ENCODE measurements at places on chromosomes 2 and 18.

- no peak for DNase-seq
Measured at GRCh38 chr18:37578886-37579513, 13.4 kb upstream of the CELF4 start.

DNA sequence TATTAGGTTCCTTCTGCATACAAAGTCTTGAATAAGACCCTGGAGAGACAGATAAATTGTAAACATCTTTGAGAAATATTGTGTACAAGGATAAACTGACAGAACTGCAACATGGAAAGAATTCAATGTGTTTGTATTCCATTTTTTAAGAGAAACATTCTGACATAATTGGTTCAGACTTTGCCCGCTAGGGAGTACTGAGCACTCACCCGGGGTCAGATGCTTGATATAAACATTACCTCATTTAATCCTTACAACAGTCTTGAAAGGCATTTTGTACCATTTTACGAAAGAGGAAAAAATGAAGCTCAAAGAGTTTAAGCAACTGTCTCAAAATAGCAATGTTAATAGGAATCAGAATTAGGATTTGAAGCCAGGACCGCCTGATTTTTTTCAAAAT lies 416.7 kb upstream of the CRIM1 start:
- DNase-seq: no peak

GRCh38 chr2:127674241-127675209 lies 805 bp downstream of the LIMS2 start:
- no peak for DNase-seq

DNA sequence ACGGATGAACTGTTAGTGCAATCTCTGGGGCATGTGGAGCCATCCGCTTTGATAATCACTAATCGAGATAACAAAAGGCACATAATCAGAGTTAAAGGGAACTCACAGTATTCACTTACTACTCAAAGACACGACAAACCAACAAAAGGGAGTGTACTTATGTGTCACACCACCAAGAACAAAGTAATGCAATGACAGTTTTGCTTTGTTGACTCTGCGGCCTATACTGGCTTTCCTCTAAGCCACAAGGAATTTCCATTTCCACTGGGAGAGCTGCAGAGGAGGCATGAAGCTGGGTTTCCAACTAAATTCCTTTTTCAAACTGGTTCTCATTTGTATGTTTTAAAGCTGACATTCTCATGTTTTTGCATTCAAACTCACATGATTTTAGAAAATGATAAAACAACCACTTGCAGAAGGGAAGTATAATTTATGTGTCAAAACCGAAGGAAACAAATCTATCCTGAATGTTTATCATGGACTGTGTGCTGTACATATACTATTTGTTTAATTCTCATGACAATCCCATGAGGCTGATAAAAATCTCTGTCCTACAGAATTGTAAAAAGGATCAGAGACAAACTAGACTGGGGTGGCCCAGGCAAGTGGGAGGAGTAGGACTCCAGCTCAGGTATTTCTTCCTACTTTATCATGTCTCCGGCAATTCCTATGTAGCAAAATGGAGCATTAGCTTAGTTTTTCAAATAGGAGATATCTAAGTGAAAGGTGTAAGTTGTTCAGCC lies 149.6 kb upstream of the SMAD7 start:
- DNase-seq: no peak

DNA sequence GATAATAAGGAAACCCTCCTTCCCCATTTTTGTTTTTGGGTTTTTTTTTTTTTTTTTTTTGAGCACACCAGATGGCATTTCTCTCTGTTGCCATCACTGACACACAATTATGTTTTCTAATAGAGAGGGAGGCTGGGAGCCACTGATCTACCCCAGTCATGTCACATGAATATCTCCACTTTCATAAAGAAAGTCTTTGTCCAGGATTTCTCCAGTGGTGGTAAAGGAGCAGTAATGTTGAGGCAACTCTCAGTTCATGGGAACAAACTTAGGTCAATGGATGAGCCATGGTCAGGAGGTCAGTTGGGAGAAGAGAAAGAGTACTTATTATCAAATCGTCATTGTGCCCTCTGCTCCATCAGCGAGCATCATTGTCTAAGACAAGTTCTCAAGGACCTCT lies 603.7 kb downstream of the ARHGAP15 start:
- DNase-seq: no peak

DNA sequence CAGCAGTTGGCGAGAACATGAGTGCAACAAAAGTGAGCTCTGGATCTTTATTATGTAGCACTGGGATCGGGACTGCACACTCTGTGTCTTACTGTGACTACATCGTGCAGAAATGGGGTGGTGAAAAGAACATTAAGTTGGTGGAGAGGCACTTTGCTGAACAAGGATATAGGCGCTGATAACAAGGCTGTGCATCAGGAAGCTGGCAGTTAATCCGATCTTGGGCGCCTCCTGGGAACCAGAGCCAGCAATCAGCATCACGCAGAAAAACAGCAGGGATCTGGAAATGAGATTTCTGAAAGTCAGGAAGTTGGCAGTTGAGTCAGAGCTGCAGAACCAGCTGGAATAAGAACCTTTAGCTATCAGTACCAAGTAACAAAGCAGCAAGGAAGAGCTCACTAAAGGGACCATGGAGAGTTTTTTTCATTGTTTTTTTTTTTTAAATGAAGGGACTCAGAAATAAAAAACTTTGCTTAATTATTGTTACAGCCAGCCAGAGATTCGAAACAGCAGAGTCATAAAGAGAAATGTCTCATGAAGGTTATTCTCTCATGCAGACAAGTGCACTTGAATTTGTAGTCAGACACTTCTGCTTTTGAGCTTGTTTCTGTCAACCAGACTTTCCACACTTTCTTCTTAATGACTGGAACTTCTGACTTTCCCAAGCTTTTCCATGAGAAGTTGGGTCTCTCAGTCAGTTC lies 22.8 kb upstream of the MYO3B start:
- DNase-seq: no peak

DNA sequence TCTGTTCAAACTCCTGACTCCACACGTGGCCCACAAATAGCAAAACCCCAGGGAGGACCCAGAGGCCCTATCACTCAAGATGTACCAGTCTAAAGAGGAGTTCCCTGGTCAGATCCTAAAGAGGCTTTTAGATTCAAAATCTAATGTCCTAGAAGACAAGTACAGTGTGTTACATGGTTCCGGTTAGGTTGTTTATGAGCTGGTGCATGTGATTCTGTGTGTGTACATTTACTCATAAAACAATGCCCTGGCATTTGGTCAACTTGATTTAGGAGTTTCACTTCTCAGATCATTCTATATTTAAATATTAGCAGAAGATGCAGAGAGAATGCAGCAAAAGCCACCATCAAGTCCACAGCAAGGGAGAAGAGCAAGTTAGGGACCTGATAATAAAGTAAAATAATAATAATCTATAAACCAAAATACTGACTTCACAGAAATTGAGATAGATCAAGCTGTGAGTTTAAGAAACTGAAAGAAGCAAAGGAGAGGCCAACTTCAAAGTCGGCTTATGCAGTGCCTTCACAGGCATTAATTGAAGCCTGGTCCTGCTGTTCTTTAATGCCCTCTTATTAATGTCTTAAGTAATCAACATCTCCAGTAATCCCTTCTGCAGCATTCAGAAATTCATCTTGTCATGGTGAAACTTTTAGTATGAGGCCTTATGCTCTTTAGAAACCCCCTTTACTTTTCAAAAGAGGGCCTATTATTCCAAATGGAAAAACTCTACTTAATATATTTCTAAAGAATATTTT lies 4.2 kb upstream of the AP1S3 start:
- no peak for DNase-seq

- no peak for DNase-seq
Measured at GRCh38 chr2:152396051-152396511, 61.1 kb downstream of the FMNL2 start.

DNA sequence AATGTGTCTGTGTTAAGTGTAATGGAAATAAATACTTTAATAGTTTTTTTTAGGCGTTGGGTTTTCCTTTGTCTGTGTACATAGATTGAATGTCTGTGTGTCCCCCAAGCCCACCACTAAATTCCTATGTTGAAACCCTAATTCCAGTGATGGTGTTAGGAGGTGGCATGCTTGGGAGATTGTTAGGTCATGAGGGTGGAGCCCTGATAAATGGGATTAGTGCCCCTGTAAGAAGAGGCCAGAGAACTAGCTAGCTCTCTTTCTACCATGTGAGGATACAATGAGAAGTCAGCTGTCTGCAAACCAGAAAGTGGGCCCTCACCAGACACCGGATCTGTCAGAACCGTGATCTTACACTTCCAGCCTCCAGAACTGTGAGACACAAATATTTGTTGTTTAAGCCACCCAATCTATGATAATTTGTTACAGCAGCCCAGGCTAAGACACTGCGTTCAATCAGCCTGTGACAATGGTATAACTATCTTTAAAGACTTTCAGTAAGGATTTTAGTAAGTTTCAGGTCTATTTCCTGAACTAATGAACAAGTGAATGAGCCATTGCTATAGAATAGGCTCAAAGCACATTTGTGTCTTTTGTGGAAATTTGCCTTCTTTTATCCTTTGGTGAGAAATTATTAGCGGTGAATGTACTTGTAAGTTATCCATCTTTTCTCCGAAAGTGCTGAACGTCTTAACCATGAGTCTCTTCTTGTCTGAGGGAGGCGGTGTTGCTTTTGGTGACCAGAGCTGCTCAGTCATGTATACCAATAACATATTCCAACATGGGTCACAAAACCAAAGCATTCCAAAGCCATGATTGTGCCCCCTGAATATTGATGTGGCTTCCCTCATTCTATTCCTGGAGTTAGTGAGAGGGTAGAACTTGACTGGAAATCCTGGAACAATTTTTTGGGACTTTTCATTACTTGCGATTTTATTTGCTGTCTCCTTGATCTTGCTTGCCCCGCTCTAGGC lies 29.6 kb upstream of the IL1R1 start:
- DNase-seq: no peak

DNA sequence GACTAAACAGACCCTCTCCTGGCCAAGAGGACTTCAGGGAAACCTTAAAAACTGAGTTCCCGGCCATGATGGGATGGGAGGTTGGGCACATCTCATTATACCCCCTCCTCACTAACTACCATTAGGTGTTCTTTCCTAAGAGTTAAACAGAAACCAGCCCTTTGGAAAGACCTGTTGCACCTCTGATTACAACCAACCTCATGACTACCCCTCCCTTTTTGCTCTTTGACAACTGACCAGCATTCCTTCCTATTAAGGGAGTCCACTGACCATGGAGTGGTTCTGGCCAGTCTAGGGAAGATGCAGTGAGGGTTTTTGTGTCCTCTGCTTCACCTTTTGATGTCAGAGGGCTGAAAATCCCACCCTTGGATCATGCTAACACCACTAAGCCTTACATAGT lies 44.5 kb upstream of the FRZB start:
- no peak for DNase-seq

DNA sequence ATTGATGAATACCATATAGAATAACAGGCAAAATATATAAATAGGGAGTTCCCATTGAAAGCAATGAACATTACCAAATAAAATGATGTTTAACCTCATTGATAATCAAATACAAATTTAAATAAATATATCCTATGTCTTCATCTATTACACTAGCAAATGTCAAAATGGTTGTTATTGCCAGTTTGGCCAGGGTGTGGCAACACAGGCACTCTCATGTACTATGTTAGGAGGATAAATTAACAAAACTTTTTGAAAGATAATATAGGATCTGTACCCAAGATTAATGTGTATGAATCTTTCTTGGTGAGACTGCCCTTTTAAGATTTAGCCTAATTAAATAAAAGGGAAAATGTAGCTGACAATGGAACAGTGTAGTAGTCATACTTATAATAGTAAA lies 659.3 kb downstream of the ERBB4 start:
- no peak for DNase-seq

- DNase-seq: no peak
Measured at GRCh38 chr18:56831988-56832387, 180.8 kb downstream of the WDR7 start.

DNA sequence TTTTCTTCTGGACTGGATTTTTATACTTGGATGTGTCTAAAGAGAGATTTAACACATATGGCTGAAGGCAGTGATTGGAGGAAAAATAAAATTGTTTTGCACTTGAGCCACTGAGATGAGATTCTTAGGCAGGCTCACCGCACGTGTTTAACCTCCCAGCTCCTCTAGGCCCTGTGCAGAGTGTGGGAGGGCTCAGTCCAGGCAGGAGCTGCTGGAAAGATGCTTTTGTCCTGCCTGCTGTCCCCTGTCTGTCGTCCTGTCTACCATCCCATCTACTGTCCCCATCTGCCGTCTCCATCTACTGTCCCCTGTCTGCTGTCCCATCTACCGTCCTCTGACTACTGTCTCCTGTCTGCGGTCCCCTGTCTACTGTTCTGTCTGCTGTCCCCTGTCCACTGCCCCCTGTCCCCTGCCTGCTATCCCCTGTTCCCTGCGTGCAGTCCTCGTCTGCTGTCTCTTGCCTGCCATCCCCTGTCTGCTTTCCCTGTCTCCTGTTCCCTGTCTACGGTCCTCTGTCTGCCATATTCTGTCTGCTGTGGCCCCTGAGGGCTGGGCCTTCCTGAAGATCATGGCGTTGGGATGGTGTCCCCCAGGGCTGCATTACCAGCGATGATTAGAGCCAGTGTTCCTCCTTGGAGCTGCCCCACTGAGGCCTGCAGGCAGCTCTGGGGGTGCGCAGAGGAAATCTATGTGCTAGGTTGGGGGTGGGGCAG lies 43.7 kb upstream of the HS6ST1 start:
- no peak for DNase-seq

- no peak for DNase-seq
Measured at GRCh38 chr2:5666798-5667197, 25.4 kb upstream of the SOX11 start.

DNA sequence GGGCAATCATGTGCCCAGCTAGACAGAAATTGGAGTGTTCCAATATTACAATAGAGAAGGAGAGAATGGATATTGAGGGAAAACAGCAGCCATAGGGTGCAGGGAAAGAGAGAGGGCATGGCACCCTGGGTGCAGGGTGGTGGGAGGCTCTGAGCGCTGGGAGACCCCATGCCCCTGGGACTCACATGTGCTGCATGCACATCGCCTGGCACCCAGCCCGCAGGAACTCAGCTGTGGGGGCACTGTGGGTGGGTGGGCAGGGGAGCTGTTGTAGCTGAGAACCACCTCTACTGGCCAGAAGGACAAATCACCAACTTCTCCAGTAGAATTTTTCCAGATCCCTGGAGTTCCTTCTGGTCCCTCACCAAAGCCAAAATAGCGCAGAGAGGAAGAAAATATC lies 7.2 kb upstream of the NEURL3 start:
- DNase-seq: no peak

GRCh38 chr2:240278661-240279060 lies 138.2 kb upstream of the OTOS start:
- DNase-seq: no peak

DNA sequence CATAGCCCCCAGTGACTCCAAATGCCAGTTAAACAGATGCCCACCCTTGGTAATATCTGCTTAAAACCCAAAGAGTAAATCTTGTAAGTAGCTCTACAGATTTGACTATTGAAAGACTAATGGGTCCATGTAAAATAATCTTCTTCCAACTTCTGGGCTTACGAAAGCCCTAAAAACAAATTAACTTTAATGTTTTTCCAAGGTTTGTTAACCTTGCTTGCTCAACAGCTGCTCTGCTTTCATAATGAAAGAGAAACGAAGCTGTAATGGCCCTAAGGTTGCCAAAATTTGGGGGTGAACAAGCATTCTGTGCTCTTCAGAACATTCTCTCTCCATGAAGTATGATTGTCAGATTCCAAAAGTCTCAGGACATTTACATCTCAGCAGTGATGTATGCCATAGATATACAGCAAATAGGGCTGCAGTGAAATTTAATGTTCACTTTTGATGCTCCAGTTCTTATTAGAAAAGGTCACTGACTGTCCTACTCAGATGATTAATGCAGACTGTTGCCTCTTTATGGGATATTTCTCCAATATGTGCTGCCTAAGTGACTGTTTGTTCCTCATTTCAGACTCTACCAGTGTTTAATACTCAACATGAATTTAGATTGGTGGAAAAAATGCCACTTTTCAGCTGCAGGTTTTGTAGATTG lies 436.3 kb upstream of the CHST9 start:
- DNase-seq: no peak

- no peak for DNase-seq
Measured at GRCh38 chr2:104434318-104434792, 419.6 kb upstream of the POU3F3 start.
